Neuronal stem cell (in vitro differentiated cells): ENCODE measurements at places on chromosomes 6 and 20.

- DNase-seq, result no peak
Observed at GRCh38 chr20:24465730-24466129, 3.7 kb upstream of the SYNDIG1 start.

GRCh38 chr6:81759782-81760181 lies 7.3 kb upstream of the TENT5A start:
- no peak for DNase-seq

DNA sequence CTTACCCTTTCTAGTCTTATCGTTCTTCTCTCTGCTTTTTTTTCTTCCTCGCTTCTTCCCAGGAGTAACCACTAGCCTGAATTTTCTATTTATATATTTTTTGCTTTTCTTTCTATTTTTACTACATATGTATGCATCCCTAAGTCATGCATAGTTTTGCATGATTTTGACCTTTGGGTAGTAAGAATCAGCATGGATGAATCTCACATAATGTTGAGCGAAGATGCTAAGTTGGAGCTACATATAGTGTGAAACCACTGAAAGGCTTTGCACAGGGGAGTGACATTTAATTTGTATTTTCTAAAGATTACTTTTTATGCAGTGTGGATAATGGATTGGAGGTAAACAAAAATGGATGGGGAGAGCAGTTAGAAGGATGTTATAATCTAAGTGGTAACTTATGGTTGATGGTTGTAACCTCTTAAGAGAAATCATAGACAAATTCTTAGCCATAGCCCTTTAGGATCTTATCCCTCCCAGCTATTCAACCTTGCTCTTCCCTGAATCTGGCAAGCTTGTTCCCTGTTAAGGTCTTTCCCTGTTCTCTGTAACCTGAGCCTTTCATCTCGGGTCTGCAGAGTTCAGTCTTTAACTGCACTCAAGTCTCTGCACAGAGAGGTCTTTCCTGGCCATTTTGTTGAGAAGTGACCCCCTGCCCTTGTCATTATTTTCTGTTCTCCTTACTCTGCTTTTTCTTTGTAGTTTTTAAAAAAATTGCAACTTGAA lies 18.0 kb downstream of the PEX7 start:
- DNase-seq, result no peak

DNA sequence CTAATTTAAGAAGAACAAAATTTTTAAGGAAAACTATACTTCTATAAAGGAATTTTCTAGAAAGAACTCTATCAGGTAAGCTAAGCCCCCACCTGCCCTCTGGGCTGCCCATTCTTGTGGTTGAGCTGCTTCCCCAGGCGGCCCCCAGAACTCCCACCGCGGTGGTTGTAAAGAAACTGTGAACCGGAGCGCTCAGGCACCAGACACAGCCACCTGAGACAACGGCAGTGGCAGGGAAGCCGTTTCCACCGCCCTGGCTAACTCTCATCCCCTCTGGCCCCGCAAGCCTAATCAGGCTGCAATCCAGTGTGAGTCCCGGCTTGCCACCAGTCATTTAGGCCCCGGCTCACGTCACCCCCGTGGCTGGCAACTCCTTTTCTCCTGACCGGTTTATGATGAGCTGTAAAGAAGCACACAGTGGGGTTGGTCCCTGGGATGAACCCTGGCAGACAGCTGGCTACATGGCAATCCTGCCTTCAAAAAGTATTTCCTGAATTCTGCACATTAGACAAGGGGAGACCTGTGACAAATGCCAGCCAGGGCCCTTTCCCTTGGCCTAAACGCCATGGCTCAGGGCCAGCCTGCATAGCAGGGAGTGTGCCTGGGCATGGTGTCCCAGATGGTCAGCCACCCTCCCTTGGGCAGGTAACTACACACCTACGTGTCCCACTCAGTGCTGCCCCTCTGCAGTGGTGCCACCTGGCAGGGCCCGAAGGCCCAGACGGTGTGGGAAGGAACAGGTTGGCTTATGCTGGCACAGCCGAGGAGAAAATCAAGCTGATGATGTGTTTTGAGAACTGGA lies 63.8 kb upstream of the GPR31 start:
- DNase-seq, result no peak

DNA sequence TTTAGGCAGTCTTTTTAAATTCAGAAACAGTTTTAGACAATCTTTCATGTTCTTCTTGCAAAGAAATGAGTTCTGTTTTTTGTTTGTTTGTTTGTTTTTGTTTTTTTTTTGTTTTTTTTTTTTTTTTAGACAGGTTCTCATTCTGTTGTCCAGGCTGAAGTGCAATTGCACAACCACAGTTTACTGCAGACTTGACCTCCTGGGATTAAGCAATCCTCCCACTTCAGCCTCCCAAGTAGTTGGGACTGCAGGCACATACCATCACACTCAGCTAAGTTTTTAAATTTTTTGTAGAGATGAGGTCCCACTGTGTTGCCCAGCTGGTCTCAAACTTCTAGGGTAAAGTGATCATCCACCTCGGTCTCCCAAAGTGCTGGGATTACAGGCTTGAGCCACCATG lies 96.2 kb downstream of the OTOR start:
- no peak for DNase-seq

- DNase-seq, result peak; percentile 24
Observed at GRCh38 chr20:61659246-61659993, 406.3 kb downstream of the TAF4 start.

- DNase-seq, result no peak
Observed at GRCh38 chr6:135651964-135652755, 154.6 kb upstream of the AHI1 start.

DNA sequence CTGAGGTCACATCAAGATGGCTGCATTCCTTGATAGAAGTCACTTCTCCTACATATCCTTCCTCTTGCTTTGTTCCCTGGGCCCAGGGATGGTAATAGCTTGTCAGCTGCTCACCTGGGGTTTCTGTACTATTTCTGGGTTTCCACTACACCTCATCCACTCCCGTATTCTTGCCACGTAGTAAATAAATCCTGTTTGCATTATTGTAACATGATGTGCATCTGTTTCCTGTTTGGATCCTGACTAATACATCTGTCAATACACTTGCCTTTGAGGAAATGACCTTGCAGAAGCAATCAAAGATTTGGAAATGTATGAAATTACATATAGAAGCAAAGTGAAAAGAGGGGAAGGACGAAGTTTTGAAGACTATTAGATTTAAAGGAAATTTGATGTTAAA lies 619.0 kb downstream of the PHF3 start:
- DNase-seq, result no peak
